ENCODE measurements at places on chromosomes 2 and 18.
A peak's percentile ranks its signal among the peaks of the same experiment; 100 is the strongest.

- DNase-seq = no peak
Observed at GRCh38 chr18:79904357-79905147, 46.9 kb downstream of the SLC66A2 start.

GRCh38 chr18:23757437-23757733 is 68.1 kb downstream of the LAMA3 start:
- no peak for DNase-seq

- no peak for DNase-seq
Observed at GRCh38 chr2:64220265-64220664, 76.0 kb upstream of the PELI1 start.

DNA sequence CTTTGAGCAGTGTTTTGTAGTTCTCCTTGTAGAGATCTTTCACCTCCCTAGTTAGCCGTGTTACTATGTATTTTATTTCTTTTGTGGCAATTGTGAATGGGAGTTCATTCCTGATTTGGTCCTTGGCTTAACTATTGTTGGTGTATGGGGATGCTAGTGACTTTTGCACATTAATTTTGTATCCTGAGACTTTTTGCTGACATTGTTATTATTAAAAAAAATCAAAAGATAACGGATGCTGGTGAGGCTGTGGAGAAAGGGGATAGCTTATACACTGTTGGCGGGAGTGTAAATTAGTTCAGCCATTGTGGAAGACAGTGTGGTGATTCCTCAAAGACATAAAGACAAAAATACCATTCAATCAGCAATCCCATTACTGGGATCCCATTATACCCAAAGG is 17.0 kb upstream of the ZNF397 start:
- DNase-seq = no peak

DNA sequence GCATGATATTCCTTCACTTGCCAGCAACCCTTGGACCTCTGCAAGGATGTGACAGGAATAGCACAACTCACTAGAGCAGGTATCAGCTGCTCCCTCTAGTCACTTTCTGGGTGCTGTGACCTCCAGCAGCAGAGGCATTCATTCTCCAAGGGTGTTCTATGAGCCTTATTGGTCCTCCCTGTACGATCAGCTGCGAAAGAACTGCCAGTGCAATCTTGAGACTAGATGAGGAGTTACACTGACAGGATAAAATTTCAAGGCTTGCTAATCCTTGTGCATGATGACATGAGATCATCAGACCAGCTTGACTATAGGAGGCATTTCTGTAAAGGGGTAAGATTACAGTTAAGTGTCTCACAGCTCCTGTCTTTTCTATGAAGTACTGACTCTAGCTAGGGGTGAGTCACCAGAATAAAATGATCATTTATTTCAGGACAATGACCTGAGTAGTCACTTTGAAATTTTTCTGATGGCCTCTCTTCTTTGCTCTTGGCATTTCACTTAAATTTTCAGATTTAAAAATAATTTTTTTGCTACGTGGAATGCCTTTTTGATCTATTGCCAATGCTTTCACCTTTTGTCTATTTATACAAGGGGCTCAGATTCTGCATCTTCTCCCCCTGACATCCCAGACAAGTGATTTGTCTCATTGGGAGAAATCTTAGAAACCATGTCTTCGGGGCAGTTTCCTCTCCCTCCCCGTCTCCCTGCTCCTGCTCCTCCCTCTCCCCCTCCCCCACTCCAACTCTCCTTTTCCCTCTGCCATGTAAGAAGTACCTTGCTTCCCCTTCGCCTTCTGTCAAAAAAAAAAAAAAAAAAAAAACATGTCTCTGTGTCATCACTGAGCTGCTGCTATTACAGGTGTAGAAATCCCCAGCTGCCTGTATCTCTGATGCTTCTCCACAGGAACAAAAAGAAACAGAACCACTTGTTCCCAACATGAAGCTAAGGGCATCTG is 49.2 kb upstream of the FRZB start:
- no peak for DNase-seq

DNA sequence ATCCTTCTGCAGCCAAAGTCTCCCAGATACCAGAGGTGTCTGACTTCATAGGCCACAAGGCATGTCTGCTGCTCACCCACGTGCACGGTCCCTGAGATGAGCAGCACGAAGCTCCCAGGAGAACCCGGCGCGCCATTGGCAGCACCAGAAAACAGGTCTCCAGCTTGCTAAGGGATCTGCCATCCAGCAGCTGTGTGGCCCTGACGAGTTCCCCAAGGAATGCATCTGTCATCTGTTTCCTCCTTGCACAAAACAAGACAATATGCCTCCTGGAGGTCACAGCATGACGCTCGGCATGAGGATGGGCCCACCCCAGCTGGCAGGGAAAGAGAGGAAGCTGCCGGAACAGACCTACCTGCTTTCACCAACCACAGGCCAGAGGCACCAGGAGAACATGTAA is 29.2 kb downstream of the HS6ST1 start:
- DNase-seq = no peak

DNA sequence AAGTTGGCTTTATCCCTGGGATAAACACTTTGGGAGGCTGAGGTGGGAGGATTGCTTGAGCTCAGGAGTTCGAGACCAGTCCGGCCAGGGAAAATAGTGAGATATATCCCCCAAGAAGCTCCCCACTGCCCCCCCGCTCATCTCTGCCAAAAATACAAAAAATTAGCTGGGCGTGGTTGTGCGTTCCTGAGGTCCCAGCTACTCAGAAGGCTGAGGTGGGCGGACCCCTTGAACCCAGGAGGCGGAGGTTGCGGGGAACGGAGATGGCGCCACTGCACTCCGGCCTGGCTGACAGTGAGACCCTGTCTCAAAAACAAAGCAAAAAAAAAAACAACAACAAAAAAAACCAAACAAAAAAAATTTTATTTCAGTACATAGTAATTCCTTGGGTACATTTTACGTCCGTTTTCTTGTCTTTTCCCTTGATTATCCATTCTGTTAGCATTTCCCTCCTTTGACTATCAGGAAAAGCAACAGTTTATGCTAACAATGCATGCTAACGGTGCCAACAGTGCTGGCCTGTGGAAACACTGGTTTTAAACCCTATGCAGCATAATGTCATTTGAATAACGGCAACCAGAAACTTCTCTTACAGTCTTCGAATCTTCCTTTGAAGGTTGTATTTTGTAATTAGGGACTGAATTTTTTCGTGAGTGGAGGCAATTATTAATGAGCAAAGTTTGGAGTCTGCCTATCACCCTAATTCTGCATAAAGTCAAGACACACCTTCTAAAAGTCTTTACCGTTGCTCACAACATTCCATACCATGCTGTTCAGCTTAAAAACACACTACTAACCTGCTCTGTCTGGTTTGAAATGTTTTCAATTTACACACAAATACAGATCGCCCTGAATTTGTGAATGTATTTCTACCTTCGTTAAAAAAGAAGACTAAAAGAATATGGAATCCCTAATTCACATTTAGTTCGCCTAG is 721 bp upstream of the MIB1 start:
- DNase-seq = no peak

- DNase-seq = no peak
Observed at GRCh38 chr2:69103419-69103818, 90.4 kb downstream of the ANTXR1 start.

DNA sequence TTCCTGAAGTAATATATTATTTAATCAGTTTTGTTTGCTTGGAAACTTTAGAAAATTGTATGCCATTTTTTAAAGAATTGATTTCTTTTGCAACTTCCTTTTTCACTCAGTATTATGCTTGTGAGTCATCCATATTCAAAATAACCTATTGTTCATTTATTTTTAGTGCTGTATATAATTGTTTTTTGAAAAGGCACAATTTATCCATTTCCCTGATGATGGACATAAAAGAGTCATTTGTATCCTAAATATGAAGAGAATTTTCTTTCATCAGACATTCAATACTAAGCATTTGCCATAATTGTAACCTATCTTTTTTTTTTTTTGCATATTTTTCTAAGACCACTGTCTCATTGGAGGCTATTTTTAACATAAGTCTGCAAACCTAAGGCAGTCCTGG is 134.1 kb upstream of the SERPINE2 start:
- no peak for DNase-seq

DNA sequence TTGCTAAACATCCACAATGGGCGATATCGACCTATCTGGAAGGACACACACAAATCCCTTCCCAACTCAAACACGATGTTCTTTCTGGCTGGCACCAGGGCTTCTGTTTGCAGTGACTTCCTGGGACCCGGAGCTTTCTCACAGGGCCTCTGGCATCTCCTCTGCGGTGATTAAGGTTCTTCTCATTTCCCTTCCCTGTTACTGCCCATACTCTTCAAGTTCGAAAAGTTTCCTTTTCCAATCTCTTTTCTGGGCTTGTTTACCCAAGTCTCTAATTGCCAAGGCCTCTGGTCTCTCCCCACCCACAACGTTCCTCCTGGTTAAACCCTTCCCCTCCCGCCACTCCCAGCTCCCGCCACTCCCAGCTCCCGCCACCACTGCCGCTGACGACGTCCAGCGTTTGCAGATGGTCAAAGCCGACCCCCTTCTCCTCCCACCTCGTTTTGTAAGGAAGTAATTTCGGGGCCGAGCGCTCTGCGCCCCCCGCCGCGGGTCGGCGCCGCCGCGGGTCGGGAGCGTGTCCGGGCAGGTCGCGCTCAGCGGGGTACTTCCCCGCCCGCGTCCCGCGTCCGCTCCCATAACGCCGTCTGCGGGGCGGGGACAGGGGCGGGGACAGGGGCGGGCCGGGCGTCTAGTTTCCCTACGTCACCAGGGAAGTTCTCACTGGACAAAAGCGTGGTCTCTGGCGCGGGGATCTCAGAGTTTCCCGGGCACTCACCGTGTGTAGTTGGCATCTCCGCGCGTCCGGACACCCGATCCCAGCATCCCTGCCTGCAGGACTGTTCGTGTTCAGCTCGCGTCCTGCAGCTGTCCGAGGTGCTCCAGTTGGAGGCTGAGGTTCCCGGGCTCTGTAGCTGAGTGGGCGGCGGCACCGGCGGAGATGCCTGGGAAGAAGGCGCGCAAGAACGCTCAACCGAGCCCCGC is at the start of gene PMAIP1:
TSS of gene PMAIP1 (plus strand) at position 699 of the 924 bp plus-strand sequence. CDS start at position 881, 182 bp downstream.
- peak; percentile 92 for DNase-seq

DNA sequence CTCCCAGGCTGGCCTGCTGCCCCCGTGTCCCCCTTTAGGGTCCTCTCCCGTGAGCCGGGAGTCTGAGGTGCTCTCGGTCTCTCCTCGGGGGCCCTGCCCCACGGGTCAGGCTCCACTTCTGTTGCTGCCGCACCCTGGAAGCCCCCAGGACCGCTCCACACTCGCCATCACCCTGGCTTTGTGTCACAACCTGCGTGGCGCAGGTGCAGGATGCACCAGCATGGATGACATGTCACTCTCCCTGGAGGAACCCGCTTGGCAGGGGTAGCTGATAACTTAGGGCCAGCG is 10.8 kb upstream of the ARHGEF4 start:
- DNase-seq = no peak

DNA sequence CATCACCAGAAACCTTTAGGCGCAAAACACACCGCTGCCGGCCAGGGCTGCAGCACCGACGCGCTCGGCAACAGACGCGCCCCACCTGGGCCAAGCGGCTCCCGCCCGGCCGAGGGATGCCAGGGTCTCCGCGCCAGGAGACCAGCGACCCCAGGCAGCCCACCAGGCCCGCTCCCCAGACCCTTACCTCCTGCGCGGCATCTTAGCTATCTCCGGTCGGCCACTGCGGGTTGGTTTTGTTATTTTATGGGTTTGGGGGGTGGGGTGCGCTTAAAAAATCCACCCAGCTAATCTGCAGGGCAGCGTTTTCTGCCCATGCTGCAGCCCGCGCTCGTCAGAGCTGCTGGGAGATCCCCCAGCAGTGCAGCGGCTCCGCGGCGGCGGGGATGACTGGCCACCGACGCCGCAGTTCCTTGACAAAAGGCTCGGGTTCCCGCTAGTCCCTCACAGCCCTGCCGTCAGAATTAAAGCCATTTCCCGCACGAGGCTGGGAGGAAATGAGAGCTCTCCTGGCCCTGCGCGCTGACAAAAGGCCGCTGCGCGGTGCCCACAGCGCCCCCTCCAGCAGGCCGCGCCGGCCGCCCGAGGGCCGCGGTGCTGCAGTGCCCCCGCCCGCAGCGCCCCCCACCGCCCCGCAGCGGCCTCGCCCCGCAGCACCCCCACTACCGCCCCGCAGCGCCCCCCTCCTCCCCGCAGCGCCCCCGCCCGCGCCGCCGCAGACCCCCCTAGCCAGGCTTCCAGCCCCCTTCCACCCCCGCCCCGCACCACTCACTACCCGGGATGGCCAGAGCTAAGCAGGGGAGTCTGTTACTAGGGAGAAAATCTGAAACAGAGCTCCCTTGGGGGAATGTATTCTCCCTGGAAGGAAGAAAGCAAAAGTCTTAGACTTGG is at the start of gene ADD2:
TSS of gene ADD2 (minus strand) at position 502 of the 891 bp plus-strand sequence. CDS start 61,792 bp downstream, outside the sequence.
- DNase-seq = peak; percentile 64

DNA sequence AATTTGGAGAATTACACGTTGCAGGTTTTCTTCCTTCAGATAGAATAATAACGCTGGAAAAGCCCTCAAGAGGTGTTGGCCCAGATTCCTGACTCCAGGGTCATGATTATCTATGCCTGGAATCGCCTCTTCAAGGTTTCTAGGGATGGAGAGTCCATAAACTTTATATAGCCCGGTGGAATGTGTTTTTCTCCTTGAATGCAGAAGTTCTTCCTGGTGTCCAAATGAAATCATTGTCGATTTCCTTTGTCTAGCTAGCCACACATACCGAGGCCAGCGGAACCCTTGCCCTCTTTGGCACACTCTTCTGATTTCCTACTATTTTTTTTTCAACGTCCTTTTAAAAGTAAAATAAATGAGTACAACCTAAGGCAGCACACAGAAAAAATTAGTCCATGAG is 117.8 kb downstream of the PID1 start:
- no peak for DNase-seq
